Thyroid gland (tissue), 4 donors: ENCODE measurements at places on chromosomes 4 and X.
A peak's percentile ranks its signal among the peaks of the same experiment; 100 is the strongest.

DNA sequence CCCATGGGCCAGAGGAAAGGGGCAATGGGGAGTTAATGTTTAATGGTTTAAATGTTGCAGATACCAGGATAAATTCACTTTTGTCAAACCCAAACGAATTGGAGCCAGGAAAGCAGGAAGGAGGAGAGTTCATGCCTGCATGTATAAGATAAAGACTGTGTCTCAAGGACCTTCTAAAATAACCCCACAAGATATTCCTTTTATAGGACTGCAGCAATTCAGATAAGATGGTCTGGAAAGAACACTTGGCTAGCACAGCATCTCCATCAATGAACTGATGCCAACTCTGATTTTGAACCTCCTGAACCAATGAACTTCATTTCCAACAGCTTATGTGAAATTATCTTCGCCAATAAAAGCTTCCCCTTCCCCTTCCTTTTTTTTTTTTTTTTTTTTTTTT lies 31.3 kb upstream of the LONRF3 start:
- DNase-seq = no peak

DNA sequence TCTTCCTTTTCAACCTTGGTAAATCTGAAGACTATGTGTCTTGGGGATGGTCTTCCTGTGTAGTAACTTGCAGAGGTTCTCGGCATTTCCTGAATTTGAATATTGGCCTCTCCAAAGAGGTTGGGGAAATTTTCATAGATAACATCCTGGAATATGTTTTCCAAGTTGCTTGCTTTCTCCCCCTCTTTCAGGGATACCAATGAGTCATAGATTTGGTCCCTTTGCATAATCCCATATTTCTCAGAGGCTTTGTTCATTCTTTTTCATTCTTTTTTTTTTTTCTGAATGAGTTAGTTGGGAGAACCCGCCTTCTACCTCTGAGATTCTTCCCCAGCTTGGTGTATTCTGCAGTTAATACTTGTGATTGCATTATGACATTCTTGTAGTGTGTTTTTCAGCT lies 549.2 kb upstream of the AMOT start:
- DNase-seq = no peak

- DNase-seq = no peak
Measured at GRCh38 chr4:2931512-2932301, 31.5 kb downstream of the NOP14 start.

GRCh38 chrX:9241427-9241826 lies 207.5 kb upstream of the FAM9B start:
- DNase-seq = no peak

DNA sequence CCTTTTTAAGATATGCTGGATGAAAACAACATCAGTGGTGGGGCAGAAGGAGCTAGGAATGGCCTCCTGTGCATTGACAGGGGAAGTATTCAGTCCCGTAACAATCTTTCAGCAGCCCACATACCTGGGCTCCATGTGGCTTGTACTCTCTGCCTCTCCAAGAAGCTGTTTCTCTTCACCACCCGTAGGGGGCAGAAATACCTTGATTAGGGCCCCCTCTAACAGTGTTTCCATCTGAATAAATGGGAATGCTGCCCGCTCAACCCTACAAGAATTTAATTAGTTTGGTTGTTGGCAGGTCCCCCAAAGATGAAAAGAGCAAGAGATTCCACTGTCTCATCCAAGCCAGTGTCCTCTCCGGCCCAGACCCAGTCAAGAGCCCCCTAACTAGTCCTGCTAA lies 155.2 kb downstream of the SMIM20 start:
- DNase-seq = no peak

DNA sequence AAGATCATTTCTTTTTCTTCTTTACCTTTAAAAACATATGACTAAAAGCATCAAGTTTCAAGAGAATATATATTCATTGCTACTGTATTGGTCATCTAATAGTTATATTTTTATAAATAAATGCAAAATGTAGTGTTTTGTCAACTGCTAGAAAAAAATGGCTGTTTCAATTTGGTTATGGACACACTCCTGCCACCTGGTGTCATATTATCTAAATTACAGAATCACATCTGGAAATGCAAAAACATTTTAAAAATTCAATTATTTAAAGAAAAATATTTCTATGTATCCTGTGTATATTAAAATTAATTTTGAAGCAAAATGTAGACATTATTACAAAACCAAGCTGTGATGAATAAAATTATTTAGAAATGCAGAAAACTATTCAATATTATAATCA lies 329.4 kb upstream of the PCDH18 start:
- DNase-seq = no peak

DNA sequence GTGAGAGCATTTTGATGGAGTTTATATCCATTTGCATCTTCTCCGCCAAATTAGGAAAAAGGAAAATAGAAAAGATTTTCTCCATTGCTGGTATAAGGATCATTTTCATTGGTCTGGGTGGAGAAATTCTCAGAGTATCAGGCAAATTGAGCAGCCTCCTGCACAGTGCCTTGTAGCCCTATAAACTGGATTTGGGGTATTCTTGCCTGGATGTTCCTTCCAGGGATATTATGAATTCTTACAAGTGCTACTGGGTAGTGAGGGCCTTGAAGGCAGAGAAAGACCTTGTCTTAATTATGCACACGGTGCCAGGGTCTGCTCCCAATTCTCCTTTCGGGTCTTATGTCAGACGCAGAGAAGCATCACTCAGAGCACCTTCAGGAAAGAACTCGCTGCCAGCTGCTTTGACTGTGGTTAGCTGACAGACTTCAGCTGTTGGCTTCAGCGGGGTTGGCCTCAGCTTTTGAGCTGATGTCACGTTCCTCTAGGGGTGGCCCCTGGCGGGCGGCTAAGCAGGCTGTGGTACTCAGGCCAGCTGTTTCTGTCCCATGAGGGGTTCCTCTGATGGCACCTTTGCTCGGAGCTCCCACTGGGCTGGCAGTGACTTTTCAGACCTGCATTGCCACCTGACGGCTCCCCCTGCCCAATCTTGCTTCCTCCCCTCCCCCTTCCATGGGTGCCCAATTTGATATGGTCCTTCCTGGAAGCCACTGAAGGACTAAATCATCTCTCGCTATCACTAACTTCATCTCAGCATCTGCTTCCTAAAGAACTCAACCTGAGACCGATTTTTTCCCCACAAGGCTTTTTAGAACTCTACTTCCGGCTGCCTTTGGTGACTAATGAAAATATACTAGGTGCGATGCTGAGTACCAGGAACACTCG lies 519.5 kb downstream of the BCOR start:
- DNase-seq = no peak

GRCh38 chr4:149176039-149176438 lies 639.6 kb downstream of the IQCM start:
- peak; percentile 24 for DNase-seq

DNA sequence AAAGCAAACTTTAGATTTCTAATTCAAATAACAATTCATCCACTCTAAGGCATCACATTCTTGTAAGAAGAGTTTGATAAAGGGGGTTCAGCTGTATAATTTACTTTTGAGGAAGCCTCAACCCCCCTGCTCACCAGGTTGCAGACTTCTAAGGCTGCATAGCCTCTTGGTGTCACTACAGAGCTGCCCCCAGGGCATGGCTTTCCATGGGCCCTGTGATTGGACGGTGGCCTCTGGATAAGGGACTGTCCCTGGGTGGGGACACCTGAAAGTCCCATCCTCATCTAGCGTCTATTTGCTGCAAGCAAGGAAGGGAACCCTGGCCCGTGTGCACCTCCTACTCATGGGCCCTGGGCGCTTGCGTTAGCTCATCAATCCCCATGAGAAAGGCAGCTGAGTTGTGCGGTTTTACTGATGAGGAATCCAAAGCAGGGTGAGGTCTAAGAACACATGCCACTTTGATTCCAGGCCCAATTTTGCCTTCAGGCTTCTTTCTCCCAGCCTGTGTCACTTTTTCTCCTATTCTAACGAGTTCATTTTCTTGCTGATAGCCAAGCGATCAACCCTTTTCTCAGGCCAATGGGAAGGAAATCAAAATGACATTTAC lies 51.8 kb downstream of the SCML1 start:
- no peak for DNase-seq

- no peak for DNase-seq
Measured at GRCh38 chr4:174707902-174708301, 121.1 kb downstream of the GLRA3 start.

DNA sequence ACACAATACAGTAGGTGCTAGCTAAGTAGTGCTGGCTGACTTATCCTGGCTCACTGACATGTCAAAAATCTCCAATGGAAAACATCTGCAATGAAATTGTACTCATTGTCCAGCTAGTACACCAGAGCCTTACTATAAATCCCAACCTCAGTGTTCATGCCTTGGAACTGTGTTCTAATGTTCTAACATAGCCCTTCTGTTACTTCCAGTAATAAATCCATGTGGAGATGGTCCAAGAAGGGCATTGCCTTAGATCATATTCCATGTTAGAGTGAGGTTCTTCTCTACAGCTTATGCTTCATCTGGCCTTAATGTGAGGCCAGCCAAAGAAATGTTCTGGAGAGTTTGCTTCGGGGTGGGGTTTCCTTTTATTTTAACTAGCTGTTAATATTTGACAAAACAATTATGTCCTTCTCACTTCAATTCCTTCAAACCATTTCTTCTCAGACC lies 25.1 kb downstream of the ENOX2 start:
- no peak for DNase-seq

- no peak for DNase-seq
Measured at GRCh38 chr4:168674866-168675265, 178.0 kb downstream of the PALLD start.

DNA sequence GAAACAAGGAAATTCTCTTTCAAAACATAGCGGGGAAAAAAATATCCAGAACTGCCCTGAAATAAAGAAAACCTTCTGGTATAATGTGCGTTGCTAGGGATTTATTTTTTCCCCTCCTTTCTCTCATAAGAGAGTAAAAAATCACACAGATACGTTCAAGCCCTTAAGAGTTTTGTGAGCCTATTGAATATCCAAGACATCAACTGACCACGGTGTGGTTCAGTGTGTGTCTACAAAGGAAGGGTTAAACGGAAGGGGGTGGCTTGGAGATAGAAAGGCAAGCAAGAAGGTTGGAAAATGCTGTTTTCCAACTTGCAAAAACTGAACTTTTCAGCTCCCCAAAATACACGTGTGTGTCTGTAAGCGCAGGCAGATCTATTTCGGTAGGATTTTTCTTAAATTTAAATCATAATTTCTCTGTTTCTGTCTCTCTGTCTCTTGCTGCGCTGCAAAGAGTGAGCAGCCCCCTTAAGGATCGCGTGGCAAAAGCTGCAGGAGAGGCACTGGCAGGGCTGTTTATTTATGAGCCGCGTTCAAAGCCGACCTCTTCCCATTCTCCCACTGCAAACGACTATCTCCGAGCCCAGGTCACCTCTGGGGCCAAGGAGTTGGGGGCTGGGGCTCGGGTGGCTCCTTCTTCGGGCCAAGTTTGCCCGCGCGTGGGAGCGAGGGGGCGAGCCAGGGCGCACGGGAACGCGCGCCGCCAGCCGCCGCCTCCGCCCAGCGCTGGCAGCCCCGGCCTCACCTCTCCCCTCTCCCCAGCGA lies 492 bp upstream of the SLIT2 start:
- no peak for DNase-seq

GRCh38 chr4:142418697-142419096 lies 427.4 kb downstream of the INPP4B start:
- no peak for DNase-seq
